ENCODE measurements at places on chromosomes 12 and 14.

- DNase-seq, result no peak
Measured at GRCh38 chr12:22474970-22475720, 69.2 kb downstream of the C2CD5 start.

GRCh38 chr12:102061096-102061559 is 663 bp downstream of the WASHC3 start:
- DNase-seq, result no peak

DNA sequence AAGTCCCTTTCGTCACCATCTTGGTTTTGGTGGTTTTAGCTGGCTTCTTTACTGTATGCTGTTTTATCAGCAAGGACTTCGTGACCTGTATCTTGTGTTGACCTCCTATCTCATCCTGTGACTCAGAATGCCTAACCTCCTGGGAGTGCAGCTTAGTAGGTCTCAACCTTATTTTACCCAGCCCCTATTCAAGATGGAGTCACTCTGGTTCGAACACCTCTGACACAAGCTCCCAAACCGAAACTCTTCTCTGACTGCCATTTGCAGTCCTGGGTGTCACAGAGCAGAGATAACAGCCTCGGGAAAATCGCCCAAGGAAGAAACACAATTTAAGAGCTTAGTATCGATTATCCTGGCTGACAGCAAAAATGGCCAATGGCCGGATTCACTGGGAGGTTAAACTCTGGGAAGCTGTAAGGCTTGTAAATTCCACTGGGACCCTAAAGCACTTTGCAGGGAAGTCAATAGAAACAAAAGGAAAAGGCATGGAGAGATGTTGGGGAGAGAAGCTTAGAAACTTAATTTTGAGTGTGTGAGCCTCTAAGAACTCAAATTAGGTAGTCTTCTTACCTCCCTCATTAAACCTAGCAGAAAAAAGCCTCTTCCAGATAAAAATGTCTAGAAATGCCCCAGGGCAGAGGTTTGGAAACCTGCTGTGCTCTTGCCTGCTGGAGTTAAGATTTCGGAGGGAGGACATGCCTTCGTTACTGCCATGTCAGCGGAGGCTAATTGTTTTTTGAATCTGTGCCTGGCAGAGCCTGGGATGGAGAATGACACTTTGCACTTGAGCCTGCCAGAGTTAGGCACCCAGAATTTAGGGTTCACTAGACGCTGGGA is 56.5 kb upstream of the RPH3A start:
- no peak for DNase-seq

DNA sequence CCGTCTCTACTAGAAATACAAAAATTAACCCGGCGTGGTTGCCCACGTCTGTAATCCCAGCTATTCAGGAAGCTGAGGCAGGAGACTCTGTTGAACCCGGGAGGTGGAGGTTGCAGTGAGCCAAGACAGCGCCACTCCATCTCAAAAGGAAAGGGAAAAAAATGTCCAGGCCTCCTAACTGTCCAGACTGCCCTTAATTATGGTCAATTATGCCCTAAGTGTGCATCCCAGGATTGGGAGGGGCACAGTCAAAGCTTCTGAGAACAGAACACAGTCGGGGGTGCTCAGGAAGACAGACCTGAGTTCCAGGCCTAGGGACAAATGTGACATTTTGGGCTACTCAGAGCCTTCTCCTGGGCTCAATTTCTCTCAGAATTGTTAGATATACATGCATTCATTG is 31.8 kb upstream of the SMUG1 start:
- no peak for DNase-seq

GRCh38 chr14:32307881-32308582 is 21.1 kb upstream of the AKAP6 start:
- peak; percentile 25 for DNase-seq

- no peak for DNase-seq
Measured at GRCh38 chr14:73311708-73312030, 74.4 kb downstream of the PAPLN start.

DNA sequence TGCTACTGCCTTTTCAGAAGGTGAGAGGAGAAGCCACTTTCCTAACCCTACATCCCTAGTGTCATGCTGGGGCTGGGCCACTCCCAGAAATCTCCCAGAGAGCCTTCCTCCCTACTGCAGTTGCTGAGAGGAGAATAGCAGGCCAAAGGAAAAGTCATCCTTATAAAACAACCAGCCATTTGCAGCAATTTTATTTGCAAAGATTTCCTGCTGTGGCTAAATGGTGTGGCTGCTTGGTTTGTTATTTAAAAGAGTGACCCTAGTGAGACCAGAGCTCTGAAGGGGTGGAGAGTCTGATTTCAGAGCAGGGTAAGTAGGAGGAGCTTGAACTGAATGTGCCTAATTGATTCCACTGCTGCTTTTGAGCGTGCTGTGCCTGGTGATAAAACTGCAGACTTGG is 232.0 kb downstream of the GRIN2B start:
- no peak for DNase-seq

- peak; percentile 94 for DNase-seq
Measured at GRCh38 chr12:56261503-56262232, 3.5 kb upstream of the ANKRD52 start.

DNA sequence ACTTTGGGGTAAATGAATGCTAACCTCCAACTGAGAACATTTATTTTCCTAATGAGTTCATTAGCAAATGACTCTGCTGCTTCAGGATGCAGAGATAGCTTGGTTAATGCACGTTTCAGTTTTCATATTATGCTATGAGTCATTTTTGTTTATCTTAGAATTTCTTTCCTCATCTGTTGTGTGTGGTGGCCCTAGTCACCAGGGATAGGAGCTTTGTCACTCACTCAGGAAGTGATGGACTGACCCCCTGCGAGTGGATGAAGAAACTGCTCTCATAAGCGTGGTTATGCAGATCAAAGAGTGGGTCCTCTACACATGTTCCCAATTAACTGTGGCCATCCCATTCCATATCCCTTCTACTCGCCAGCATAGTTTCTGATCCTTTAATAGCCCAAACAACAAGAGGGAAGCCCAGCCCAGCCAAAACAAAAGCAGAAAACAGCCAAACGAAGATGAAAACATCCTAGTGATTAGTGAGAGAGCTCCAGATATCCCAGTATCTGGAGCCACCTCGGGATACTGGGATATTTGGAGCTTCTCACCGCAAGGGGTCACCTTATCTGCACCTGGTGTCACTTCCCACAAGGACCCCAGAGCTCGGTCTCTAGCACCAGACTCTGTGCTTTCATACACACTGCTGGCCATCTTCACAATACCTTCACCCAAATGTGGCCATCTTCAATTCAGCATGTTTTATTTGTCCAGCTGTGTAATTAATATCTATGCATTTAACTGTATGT is 8.6 kb downstream of the TC2N start:
- DNase-seq, result peak; percentile 92

DNA sequence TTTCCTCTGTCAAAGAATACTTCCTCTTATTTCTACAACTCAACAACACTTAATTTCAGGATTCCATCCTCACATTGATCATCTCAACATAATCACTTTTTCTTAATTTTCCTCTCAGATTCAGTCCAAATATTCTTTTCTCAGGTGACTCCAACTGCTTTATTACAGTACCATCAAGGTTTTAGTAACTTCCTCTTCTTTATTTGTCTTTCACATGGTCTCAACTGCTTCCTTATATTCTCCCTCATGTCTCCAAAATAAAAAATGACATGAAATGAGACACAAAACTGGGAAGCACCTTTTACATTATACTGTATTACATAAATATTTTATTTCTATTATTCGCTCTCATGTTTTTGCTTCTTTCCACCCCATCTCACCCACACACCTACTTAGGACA is 55.5 kb downstream of the PPP2R5E start:
- DNase-seq, result no peak

DNA sequence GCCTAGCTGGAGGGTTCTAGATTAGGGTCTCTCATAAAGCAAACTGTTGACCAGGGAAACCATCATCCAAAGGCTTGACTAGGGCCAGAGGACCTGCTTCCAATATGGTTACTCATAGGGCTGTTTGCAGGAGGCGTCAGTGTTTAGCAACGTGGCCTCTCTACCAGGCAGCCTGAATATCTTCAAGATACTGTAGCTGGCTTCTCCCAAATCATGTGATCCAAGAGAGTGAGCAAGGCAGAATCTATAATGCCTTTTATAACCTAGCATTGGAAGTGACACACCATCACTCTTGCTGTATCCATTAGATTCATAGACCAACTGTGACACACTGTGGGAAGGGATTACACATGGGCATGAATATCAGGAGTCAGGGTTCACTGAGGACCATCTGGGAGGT is 17.3 kb downstream of the TPH2 start:
- DNase-seq, result peak; percentile 67

DNA sequence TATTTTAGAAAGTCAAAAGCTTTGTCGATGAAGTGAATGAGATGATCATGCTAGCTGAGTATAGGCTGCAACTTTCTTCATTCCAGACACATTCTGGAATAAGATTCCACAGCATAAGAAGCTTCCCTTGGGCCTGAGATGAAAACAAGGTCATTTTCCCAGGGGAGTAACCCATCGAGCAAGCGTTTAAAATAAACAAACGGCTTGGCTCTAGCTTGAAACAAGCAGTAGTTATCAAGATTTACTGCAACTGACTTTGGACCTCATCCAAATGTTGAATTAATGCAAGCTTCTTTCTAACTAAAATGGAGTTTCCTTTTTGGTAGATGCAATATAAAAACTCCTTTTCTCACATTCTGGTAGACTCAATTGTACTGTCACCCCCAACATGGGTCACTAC is 23.0 kb downstream of the KCNJ8 start:
- peak; percentile 91 for DNase-seq

GRCh38 chr14:74763803-74764531 is 851 bp downstream of the YLPM1 start:
- DNase-seq, result peak; percentile 36

DNA sequence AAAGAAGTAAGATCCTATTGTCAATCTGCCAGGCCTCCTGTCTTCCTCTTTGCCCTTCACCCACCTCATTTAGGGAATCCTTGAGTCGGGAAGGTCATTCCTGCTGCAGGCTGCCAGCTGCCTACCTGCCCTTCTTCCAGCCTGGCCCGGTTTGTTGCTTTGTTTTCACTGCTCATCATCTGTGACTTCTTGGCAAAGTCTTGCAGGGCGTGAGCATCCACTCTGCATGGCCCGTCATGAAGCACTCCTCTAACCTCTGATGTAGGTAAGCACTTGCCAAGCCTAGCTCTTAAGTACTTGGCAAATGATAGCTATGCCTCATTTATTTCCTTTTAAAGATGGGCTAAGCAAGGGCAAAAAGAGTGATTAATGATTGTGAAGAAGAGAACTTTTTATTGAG is 192.8 kb downstream of the NRXN3 start:
- no peak for DNase-seq

DNA sequence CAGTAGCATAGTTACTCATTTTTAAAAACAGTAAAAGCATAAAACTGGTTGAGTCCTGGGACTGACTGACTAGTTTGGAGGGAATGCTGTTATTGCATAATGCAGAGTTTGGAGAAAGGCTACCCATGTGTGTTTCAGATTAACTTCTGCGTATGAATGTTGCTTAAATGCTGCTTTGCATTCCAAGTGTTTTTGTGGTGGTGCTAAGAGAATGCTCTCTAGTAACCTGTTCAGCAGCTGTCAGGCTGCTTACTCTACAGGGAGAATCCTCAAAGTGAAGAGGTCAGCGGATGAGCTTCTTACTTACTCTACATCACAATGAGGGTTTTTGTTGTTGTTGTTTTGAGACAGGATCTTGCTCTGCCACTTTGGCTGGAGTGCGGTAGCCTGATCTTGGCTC is 4.3 kb downstream of the DLST start:
- DNase-seq, result peak; percentile 97

DNA sequence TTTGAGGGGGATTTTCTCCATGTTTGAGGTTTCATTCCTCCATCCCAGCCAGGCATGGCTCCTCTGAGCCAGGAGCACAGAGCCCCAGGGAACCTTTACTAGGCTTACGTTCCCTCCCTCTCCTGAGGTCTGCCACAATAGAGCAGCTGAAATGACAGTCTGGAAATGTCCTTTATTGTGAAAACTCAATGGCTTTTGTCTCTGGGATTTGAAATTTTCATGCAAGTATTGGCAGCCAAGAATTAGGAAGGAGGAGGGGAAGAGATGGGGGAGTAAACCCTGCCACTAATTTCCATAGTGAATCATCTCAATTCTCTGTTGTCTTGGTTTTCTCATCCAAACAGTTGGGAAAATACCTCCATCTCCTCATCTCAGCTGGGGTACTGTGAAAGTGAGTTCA is 2.6 kb upstream of the PLEKHG3 start:
- DNase-seq, result no peak

DNA sequence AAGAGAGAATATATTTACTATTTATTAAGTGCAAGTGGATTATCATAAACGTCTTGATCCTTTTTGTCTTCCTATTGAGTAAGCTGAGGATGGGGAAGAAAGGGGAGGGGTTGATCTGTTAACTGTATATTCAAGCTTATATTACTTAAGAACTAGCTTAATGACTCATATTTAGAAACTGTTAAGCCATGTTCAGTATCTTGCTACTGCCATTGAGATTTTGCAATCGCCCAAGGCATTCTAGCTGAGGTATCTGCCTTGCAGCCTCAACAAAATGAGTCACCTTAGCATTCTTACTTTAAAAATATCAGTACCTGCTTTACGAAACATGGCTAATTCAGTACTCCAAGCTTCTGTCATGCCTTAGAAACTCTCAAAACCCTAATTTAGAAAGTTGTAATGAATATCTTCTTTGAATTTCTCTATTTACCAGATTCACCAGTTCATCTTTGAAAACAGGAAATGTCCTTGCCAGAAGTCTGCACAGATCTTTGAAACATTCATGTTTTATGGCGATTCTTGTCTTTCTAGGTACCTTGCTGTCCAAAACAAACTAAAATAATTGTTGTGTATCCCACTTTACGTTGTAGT is 76.1 kb downstream of the ALG10B start:
- DNase-seq, result no peak

All from EH (cell line).